ENCODE measurements at places on chromosomes 1 and 21.
A peak's percentile ranks its signal among the peaks of the same experiment; 100 is the strongest.

DNA sequence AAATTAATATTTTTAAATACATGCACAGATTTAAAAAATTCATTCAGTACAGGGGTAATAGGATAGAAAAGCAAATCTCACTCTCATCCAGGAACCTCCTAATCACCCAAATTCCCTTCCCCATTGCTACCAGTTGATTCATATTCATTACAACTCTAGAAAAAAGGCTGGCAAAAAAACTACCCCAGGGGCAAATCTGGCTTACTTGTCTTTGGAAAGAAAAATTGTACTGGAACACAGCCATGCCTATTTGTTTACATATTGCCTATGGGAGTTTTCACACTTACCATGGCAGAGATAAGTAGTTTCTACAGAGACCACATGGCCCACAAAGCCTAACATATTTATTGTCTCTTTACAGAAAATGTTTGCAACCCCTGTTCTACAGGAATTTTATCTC, 8.9 kb upstream of the RBM34 start:
- DNase-seq: no peak

DNA sequence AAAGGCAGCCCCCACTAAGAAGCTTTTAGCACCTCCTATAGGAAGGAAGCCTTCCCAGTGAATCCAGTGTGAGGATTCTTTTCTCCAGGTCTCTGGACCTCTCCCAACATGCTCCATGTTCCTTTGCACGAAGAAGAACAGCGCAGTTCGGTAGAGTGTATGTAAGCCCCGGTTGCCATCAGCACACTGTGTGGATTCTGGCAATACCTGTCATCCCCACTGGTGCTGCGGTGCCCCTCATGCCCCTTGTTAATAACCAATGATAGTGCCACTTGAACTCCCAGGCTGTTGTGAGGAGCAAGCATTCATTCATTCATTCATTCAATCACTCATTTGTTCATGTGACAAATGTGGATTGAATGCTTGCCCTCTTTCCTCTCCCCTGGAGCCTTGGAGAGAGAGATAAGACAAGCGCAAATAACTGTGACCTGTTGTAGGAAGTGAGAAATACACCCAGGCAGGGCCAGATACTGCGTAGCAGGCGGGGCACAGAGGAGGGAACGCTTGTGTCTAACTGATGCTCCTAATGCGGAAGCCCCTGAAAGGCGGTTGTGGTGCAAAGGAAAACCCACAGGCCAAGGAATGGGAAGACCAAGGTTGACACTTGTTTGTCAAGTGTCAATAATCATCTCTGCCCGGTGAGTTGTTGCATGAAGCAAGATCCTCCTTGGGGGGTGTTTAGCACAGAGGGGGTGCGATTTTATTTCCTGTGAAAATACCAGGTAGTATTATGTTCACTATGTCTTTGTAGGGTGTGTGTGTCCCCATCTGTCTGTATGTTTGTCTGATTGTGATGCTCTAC, 9.8 kb downstream of the LGR6 start:
- DNase-seq: peak; percentile 42

GRCh38 chr1:62493656-62494055, 56.8 kb downstream of the USP1 start:
- DNase-seq: no peak

- no peak for DNase-seq
These were observed 9.2 kb downstream of the ADCY10 start for GRCh38 chr1:167904652-167905130.

DNA sequence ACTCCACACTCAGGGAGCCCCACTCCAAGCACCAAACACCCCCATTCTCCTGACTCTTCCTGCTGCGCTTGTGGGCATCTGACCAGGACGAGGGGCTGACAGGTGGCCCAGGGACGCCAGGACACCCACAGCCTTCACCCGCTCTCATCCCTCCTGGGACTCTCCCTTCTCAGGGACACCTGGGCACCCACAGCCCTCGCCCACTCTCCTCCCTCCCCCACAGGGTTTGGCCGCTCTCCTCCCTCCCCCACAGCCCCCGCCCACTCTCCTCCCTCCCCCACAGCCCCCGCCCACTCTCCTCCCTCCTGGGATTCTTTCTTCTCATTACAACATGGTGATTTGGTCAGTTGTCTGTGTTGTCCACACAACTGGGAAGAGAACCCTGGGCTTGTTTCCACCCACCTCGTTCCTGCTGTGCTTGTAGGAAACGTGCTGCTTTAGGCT, 43.4 kb downstream of the PRDM15 start:
- no peak for DNase-seq
